ENCODE measurements at places on chromosomes 5 and 9. TPM values are rescaled to one million over a fixed set of nuclear protein-coding genes. Genes with fewer than 3 reads are reported as not detected.

OR1L8 gene
- total RNA-seq, result not detected

SLC6A18 gene
- total RNA-seq, result not detected

NNT gene
- 22.0 TPM for total RNA-seq

GPR150 gene
- not detected for total RNA-seq

TSSK1B gene
- not detected for total RNA-seq

ANKRD34B gene
- not detected for total RNA-seq

FAM13B gene
- 6.1 TPM for total RNA-seq

DNA sequence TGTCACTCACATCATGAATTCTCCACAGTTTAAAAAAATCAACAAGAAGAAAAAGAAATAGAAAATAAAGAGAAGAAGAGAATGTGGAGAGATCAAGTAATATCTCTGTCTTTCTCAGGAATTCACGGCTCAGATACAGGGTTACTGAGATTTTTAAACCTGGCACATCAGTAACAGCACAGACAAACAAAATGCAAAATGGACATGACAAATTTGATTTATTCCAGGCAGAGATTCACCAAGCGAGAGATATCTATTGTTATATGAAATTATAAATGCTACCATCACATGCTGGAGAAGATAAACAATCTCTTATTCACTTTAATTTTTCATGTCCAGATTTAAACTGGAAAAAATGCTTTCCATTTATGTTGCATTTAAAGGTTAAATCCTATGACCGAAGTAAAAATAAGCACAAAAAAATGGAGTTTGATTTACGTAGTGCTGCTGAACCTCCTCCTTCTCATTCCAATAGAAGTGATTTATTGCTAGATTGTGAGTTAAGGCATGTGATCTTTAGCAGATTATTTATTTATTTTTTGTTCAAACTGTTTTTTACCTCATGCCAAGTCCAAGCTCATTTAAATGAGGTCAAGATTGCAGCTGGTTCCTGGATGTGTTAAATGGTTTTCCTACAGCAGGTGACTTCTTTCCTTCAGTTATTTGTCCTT lies 926.4 kb downstream of the MAT2B start:
- no peak for DNase-seq

GRCh38 chr5:43729846-43730478 lies 127.0 kb downstream of the NNT start:
- no peak for DNase-seq

DNA sequence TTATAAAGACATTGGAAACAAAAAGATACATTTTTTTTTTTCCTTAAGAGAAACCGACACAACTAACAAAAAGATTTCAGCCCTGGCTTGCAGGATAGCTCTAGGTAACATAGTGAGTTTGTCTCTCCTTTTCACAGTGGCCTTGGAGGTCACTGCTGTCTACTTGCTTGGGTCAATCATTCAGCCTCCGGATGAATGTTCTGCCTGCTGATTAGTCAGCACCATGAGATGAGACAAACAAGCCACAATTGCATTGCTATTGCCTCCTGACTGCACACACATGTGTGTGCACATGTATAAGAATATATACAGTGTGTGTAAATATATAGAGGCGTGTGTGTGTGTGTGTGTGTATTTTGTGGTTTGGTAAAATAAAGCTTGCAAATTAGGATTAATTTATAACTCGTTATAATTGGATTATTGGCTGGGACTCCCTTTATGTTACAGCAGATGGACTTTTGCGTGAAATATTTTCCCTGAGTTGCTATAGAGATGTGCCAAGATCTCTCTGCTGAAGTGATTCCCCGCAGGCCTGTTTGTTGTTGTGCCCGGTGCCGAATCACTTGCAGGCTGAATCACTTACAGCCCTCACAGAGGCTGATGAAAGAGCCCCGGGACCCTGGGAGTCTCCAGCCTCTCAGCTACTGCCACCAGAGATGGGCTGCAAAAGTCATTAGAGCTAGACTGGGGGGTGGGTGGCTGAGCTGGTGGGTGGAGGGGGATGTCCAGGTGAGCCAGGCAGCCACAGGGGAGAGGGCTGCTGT lies 161.2 kb downstream of the FGF18 start:
- peak; percentile 28 for DNase-seq

- no peak for DNase-seq
Measured at GRCh38 chr5:11985993-11986392, 81.7 kb upstream of the CTNND2 start.

DNA sequence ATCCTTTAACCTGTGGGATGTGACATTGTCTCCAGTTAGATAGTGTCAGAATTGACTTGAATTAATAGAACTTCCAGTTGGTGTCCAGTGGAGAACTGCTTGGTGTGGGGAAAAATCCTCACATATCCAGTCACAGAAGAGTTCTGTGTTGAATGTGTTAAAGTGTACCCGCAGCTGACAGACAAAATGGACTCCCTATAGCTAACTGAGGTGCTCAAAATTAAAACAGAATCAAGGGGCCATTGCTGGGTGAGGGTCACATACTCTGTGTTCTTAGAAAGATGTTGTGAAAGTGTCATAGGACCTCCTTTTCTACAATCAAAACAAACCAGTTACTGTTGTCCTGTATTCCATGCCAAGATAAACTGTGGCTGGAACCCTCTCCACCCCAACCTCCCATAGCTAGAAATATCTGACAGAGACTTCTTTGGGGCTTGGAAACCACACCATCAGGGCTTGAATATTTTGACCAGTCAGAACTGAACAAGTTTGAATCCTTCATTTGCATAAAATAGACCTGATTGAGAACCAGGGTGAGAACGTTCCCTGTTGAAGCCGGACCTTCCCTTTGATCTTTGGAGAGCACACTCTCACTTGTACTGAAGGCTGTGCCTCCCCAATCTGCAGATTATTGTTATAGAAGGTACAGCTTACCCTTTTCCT lies 164.0 kb upstream of the ZNF608 start:
- no peak for DNase-seq

DNA sequence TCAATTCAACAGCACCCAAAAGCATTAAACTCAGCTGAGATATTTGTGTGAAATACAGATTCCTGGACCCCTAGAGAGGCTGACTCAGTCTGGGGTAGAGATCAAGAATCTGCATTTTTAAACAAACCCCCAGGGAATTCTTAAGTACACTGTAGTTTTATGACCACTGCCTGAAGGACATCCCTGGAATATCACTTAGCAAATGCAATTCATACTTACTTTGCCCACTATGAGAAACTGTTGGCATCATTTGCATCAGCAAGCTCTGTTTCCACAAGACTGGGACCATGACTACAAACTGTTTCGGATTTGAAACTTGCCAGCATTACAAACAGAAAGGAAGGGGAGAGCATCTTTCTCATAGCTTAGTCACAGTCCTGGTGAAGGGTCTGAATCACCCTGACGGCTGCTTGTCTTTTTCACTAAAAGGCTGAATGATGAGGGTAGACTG lies 63.7 kb downstream of the MLLT3 start:
- DNase-seq, result peak; percentile 95

- DNase-seq, result no peak
Measured at GRCh38 chr5:166795756-166796155, 1495.7 kb upstream of the WWC1 start.

DNA sequence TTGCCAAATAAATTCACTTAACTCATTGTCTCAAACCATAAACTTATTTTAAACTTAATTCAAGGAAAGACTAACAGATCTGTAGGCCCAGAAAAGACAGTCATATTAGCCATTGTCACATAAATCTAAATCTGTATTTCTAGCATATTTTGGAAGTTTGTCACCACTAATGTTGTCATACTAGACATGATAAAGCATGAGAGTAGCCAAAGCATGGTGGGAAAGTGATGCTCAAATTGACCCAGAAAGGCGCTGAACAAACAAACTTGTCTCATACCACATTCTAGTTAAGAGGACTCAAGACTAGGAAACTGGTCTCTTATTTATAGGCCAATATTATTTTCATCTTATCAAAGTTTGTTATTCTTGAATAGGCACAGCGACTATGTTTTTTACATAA lies 99.4 kb downstream of the VCAN start:
- no peak for DNase-seq

- DNase-seq, result peak; percentile 82
Measured at GRCh38 chr5:33257807-33258429, 182.8 kb upstream of the TARS1 start.

- no peak for DNase-seq
Measured at GRCh38 chr5:147145328-147145727, 89.5 kb upstream of the STK32A start.

- DNase-seq, result no peak
Measured at GRCh38 chr5:77298146-77298545, 87.7 kb downstream of the PDE8B start.

DNA sequence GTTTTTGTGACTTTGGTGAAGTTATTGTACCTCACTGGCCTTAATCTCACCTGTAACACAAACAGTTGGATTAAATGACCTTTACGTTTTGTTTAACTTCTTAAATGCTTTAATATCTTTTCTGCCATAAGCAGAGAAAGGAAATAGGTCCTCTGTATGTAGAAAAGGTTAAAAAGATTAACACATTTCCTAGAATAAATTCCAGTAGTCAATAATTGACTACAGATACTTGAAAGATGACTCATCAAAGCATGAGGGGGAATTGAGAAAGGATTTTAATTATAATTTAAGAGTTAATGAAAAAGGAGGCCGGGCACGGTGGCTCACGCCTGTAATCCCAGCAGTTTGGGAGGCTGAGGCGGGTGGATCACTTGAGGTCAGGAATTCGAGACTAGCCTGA lies 35.8 kb upstream of the CMYA5 start:
- no peak for DNase-seq

DNA sequence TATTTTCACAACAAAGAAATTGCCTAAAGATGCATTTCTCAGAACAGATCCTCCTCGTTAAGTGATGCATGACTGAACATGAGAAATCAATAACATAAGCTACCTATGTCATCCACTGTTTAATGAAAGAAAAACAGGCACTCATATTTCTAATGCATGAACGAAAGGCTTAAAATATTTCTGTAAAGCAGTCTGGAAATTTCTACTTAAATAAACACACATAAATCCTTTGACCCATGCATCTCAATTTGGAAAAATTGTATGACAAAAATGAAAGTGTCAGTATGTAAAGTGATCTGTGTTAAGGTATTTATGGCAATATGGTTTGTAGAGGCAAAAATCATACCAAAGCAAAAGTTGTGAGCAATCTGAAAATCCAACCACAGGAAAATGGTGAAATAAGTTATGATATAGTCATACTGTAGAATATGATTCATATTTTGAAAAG lies 399.2 kb upstream of the GRAMD2B start:
- DNase-seq, result no peak

DNA sequence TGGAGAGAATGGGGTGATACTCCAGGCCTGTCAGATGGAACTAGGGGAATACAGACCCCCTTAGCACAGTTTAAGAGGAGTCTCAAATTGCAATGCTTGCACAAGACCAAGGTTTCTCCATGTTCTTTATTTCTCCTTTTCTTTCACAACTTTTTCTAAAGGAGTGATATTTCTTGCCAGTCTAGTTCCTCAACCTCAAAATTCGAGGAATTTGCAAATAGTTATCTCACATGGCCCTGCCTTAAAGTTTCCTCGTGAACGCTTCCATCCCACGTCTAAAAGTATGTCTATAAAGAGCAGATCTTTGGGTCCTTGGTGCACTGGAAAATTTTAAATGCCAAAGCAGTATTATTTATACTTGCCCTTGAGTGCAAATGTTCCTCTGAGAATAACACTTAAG lies 373.8 kb upstream of the KLF4 start:
- DNase-seq, result no peak

- no peak for DNase-seq
Measured at GRCh38 chr5:84251503-84251902, 133.2 kb downstream of the EDIL3 start.

DNA sequence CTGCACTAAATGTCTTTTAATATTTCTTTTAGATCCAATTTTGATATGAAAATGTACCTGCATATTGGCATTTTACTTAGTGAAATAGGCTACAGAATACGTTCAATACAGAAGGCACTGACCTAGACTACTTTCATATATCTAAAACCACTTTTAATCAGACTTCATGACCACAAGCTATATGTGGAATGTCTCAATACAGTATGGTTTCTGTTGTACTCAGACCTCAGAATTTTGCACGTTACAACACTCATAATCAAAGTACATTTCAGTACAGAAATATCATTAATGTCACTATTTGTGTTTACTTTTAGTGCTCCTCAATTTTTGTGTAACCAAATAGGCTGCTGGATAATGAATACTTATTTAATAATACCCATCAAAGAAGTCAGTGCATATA lies 74.8 kb downstream of the MEF2C start:
- DNase-seq, result no peak

DNA sequence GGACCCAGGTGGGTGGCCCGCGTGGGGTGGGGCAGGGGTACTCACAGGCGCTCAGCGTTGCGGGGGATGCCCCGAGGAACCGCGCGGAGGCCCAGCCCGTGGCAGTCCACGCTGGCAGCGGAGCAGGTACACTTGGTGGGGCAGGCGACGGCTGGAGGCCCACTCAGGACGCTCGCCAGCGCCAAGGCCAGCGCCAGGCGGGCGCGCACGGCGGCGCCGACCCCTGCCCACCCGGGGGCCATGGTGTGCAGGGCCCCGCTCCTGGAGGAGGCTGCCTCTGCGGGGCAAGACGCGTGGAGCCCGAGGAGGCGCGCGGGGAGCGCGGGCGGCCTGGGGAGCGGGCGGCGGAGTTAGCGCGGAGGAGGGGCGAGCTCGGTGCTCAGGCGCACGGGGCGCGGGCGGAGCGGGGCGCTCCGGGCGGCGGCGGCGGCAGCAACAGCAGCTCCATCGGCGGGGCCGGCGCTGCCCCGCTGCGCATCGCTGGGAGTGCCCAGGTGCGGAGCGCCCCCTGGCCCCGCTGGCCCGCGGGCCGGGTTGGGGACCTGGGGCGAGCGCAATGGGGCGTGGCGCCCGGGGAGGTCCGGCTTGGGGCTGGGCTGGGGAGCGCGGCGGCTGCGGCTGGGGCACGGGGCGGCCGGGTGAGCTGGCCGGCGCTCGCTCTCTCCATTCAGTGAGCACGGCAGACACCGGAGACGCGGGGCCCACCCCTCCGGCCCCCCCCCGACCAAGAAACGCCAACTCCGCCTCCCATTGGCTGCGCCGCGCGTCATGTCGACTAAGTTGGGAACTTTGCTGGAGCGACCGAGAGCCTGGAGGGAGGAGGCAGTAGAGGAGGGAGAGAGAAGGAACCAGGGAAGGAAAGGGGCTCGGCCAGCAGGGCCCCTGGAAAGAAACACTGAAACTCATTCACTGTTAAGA lies at the start of gene SLIT3:
Gene SLIT3, minus strand, starts transcription at position 672 of the 918 bp plus-strand sequence. Its CDS starts 430 bp downstream, at position 242.
- no peak for DNase-seq

GRCh38 chr5:174175716-174176268 lies 130.3 kb downstream of the NSG2 start:
- no peak for DNase-seq

DNA sequence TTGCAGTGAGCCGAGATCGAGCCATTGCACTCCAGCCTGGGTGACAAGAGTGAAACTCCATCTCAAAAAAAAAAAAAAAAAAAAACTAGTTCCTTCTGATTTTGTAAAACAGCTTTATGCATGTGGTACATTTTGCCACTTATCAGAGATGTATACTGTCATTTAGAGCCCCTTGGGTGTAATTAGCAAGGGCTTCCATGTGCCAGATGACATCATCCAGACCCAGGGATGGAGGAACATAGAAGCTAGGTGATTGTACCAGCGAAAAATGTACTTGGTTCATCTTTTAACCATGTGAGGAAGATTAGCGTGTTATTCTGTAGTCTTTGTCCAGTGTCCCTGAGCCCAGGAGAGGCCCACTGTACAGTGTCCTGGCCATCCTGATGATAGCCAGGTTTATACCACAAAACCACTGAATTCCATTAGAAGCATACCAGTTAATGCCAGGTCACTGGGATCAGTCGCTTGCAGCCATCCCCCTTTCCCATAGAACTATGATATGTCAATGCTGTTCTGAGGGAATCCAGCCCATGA lies 239.3 kb upstream of the SGCD start:
- DNase-seq, result no peak

- DNase-seq, result peak; percentile 27
Measured at GRCh38 chr5:15500325-15501001, 483 bp downstream of the FBXL7 start.
